ENCODE measurements at places on chromosomes 7 and 10. TPM values are rescaled to one million over a fixed set of nuclear protein-coding genes. Genes with fewer than 3 reads are reported as not detected.
A peak's percentile ranks its signal among the peaks of the same experiment; 100 is the strongest.

GRCh38 chr7:15916681-15917380 is 230.3 kb upstream of the MEOX2 start:
- no peak overlapping the region for H3K4me3 ChIP-seq
- H3K4me1 ChIP-seq, result peaks cover 29% of the 10 kb centered on the region
- H3K36me3 ChIP-seq, result no peaks in the 10 kb centered on the region
- H3K27ac ChIP-seq, result peak overlapping the region; percentile 84

GNG11 gene
- 9.4 TPM for total RNA-seq

DNA sequence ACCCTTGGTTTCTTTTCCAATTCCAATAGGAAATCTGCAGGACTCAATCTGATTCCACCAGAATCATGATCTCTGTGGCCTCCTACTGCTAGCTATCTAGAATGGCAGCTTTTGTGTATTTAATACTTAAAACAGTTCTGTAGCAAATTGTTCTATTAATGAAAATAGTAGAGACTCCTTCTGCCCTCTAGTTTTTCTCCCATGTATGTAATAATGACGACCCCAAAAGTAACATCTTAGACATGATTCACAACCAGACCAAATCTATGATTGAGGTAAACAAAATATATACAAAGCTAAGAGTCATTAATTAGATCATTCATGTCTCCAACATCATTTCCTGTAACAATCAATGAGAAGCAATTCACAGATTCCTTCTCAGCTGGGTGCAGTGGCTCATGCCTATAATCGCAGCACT is 259.1 kb upstream of the MKLN1 start:
- peaks cover 18% of the 10 kb centered on the region for H3K4me1 ChIP-seq
- no peak overlapping the region for H3K4me3 ChIP-seq
- DNase-seq, result no peak
- H3K27me3 ChIP-seq, result no peaks in the 10 kb centered on the region
- peaks cover 2% of the 10 kb centered on the region for H3K36me3 ChIP-seq
- H3K27ac ChIP-seq, result no peak overlapping the region

DNA sequence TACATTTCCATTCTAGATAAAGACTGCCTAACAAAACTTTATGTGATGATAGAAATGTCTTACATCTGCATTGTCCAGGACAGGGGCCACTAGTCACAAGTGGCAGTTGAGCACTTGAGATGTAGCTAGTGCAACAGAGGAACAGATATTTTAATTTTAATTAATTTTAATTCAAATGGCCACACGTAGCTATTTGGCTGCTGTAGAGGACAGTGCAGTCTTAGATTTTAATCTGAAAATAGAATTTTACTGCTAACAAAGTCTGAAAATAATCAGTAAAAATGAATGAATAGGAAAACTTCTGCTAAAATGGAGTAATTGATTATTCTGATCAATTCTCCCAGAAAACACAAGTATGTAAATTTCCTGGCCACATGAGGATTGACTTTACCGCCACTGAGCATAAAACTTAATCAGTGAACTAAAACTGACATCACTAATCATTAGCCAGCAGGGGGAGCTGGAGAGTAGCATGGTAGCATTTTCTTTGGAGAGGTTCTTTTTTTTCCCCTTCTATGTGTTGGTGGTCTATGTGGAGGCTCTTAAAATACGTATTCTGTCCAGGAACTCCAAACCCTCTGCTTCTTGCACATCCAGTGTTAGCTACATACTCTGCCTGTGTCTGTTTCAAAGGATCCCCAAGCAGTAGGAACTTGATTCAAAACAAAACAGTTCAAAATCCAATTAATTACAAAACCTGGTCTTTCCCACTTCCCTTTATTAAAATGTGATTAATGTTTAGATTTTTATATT is 52.1 kb downstream of the TSPAN12 start:
- no peaks in the 10 kb centered on the region for H3K27me3 ChIP-seq
- no peak overlapping the region for H3K4me3 ChIP-seq
- H3K36me3 ChIP-seq, result no peaks in the 10 kb centered on the region
